ENCODE measurements at places on chromosomes 7 and 10.
A peak's percentile ranks its signal among the peaks of the same experiment; 100 is the strongest.

DNA sequence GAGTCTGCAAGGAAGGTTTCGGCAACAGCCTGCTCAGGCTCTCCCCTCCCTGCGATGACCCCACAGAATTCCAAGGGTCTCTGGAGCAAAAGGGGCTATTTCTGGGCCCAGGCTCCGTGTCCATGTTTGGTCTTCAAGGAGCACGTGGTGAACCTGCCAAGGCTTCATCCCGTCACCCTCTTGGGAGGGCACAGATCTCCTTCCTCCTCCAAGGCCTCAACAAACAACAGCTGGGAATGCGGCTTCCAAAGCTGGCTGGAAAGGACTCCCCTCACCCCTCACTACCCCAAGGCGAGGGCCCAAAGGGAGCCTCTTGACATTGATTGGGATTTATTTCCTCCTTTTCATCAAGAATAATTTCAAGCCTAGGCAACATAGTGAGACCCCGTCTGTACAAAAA lies 14.0 kb upstream of the KPNA7 start:
- DNase-seq = no peak

DNA sequence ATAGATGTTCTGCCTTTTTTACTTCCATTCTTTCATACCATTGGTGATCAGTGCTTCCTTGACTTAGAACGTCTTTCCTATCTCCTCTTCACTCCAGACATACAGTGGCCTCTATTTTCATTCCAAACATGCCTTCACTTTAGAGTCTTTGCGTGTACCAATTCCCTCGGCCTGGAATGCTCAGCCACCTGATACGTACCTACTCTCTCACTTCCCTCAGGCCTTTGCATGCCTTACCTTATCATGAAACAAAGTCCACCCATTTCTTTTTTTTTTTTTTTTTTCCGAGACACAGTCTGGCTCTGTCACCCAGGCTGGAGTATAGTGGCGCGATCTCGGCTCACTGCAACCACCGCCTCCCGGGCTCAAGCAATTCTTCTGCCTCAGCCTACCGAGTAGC lies 2.2 kb upstream of the CCNJ start:
- no peak for DNase-seq

- no peak for DNase-seq
These were observed 8.3 kb upstream of the ZC3HAV1L start for GRCh38 chr7:139043823-139044812.

- DNase-seq = no peak
These were observed 3.6 kb upstream of the FAM53B start for GRCh38 chr10:124747745-124748144.

DNA sequence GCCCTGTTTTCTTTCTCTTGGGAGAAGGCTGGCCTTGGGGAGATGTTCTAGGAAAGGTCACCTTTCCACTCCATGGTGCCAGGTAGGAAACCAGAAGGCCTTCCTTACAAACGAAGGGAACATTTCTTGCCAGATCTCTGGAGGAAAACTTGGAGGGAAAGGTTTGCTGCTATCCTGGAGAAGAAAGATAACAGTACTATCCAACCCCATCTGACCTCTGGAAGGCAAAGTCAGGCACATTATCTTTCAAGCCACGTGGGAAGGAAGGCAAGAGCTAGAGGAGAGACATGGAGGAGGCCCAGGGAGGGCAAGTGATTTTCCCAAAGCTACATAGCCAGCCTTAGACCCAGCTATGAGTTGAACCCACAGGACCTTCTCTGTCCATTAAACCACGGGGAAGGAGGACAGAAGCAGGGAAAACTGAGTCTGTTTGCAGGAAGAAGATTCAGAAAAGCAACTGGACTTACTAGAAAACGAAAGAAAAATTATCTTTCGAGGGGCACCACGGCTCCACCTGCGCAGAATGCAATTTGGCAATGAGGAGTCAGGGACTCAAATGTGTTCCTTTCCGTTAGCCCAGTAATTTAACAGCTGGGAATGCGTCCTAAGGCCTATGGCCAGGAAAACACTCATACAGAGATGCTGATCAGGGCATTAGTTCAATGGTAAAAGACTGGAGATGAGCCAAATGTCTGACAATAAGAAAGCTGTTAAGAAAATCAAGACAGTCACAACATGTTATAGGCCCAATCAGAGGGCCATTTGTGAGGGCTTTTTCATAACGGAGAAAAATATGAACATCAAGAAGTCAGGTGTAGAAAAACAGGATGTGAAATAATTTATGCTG lies 32.0 kb upstream of the PSAP start:
- DNase-seq = no peak

DNA sequence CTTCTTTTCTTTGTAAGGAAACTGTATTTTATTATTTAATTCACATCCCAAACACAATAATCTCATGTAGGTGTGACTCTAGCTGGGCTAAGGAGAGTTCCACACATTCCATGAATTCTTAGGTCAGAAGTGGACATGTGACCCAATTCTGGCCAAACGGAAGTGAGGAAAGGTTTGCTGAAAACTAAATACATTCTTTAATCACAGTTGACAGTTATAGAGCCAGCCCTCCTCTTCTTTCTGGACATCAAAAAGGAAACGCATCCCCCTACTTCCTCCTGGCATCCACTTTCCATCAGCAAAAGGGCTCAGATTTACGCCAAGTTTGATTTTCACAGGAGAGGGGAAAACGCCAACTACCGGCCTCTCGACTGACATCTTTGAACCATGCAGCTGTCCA lies 774.4 kb upstream of the POM121L12 start:
- DNase-seq = no peak

GRCh38 chr10:72831696-72832409 lies 61.7 kb upstream of the OIT3 start:
- no peak for DNase-seq

GRCh38 chr10:77696584-77696983 lies 59.0 kb upstream of the KCNMA1 start:
- DNase-seq = no peak

GRCh38 chr10:1607466-1607865 lies 129.9 kb downstream of the ADARB2 start:
- DNase-seq = no peak

DNA sequence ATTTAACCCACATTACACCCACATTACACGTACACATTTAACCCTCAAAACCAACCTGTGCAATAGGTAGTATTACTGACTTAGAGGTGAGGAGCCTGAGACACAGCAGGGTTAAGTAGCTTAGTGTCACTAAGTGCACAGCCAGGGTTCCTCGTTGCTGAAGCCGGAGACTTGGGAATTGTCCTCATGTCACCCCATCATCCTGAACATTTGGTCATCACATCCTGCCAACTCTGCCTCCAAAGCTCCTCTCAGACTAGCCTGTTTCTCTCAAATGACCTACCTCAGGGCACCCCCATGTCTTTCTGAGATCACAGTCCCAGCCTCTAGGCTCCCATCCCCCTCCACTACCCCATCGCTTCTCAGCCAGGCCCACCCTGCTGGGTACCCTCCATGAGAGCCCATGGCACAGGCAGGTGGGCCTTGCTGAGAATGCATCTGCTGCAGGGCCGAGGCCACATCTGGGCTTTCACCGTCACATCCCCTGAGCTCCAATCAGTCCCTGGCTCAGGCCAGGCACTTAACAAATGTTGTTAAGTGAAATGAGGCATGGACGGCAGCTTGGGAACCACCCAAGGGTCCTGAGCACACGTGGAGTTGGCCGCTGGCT lies 21.1 kb upstream of the PCBD1 start:
- DNase-seq = no peak

- no peak for DNase-seq
These were observed 9.4 kb upstream of the PGAM1 start for GRCh38 chr10:97416565-97416964.

DNA sequence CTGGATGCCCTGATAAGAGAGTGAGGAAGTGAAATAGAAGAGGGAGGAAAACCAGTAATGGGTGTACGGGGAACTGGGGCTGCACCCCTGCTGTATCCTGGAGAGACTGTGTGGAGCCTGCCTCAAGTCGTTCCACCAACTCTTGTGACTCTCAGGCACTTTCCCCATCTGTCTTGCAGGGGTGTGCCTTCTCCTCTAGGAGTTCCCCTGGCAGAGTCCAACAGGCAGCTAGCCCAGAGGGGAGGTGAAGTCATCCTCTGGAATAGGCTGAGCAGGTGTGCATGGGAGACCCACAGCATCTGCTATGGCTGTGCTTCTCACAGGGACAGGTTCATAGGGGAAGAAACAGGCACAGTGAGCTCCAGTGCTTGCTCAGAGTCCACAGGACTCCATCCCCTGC lies 46.8 kb downstream of the WIPF3 start:
- DNase-seq = no peak

DNA sequence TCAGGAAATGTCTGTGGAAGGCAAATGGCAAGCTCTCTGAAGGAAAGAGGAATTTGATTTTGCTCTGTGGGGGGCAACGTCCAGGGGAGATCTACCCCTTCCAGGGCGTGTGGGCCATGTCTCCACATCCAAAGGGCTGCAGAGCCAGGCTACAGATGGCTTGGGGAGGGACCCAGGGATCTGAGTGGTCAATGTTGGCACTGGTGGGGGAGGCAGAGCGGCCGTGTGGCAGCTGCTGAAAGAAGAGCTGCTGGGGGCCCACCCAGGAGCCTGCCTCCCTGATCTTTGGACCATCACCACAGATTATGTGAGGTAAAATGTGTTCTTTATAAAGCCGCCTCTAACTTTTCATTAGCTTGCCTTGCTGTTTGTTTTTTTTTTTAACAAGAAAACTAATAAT lies 144.1 kb downstream of the HERPUD2 start:
- DNase-seq = no peak

DNA sequence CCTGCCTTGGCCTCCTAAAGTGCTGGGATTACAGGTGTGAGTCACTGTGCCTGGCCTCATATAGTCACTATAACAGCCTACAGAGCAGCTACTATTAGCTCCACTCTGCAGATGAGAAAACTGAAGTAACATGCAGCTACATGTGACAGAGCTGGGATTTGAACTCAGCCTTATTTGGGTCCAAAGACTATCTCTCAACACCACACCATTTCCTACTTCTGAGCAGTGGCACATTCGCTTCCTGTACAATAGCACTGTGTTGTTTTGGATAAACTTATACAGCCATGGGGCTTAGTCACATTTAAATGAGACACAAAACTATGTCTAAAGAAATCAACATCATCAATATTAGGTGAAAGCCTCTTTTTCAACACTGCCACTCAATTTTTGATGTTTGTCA lies 69.8 kb upstream of the DNAJB12 start:
- DNase-seq = no peak

GRCh38 chr7:16801111-16801542 lies 3.7 kb downstream of the AGR2 start:
- peak; percentile 2 for DNase-seq

DNA sequence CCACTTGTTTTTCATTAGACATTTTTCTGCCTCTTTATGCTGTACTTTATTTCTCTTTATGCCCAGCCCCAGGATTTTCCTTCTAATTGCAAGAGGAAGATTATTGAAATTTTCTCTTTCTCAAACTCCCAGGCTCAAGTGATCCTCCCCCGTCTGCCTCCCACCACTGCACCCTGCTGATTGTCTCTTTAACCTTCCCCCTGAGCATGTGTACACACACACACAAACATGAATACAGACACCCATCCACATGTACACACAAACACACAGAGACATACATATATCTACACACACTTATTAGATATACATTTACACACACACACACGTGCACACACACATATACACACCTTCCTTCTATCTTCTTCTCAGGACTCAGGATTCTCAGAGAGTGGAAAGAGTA lies 37.3 kb upstream of the MAP3K8 start:
- DNase-seq = no peak

DNA sequence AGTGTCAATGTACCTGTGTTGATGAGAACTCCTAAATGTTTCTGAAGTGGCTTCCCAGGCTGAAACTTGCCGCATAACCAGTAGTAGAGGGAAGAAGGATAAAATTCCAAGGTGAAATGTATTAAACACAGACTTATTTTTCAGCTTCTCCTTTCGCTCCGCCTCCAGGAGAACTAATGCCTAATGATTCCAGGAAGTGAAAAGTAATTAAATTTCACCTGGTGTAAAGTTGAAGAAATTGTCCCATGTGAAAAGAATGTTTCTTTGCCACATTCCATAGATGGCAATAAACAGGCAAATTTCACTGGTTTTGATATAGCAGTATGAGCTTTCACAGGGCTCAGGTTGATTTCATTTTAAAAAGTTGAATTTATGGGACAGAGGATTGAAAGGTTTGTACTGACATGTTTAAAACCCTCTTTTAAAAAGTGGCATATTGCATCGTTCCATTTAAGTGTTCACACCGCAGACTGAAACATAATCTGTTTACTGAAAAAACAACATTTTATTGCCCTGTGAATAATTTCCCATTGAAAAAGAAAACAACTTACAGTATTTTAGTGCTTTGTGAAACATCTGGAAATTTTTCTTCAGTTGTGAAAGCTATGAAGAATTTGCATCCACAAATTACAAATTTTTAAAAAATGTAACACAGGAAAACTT lies 453.4 kb upstream of the NFE2L3 start:
- DNase-seq = no peak

GRCh38 chr7:156152390-156152789 lies 340.1 kb upstream of the SHH start:
- DNase-seq = no peak

GRCh38 chr7:48298779-48299178 lies 127.5 kb downstream of the ABCA13 start:
- no peak for DNase-seq

- no peak for DNase-seq
These were observed 165.4 kb downstream of the CDC14C start for GRCh38 chr7:49089717-49090116.

- no peak for DNase-seq
These were observed 30.8 kb upstream of the FXYD4 start for GRCh38 chr10:43340619-43341018.

- DNase-seq = no peak
These were observed 1.8 kb upstream of the ACTR3C start for GRCh38 chr7:150325110-150325611.

DNA sequence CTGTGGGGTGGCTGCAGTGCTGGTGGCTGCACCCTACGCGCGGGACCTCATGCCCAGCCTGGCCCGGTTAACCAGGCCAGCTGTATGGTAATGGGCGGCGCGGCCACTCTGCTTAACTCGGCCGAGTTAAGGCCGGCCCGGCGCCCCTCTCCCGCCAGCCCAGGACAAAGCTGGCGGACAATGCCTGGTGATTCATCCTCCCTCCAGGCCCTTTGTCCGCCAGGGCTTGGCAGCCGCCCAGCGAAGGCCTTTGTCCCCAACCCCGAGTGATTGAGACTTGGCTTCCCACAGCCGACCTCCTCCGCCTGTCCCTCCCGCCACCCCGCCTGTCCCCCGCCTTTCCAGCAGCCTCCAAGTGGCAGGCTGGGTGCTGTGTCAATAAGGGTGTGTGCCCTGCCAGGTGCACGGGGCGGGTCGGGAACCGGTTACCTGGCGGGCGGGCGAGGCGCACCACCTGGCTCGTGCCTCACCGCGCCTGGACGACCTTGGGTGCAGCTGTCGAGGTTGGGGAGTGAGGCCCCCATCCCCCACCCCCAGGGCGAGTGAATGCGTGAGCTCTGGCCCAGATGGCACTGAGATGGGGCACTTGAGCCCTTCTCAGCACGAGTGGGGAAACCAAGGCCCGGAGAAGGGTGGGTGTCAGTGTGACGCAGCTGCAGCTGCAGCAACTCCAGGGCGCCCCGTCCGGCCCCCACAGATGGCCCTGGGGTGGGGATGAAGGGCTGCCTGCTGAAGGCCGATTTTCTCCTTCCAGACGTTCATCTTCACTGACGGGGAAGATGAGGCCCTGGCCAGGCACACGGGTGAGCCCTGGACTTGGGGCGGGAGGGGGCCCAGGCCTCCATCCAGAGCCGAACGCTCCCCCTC lies 4.6 kb downstream of the LFNG start:
- peak; percentile 14 for DNase-seq

GRCh38 chr7:70657571-70657970 lies 474.4 kb upstream of the GALNT17 start:
- no peak for DNase-seq
